ENCODE measurements at places on chromosomes 11 and 22. TPM values are rescaled to one million over a fixed set of nuclear protein-coding genes. Genes with fewer than 3 reads are reported as not detected.

DNA sequence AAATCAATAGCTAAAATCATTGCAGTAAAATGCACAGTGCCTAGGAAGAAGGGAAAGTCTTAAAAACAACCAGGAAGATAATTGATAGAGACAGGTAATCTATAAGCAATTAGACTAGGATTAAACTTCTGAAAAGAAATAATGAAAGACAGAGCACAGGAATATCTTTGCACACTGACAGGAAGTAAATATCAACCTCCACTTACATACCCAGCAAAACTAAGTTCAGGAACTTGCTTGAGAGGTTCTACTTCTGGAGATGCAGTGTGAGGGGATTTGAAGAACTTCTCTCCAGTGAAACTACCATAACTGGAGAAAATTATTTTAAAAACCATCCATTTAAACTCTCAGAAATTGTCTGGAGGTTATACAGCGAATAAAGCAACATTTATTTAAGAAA is 104.1 kb downstream of the EHF start:
- DNase-seq: no peak

DNA sequence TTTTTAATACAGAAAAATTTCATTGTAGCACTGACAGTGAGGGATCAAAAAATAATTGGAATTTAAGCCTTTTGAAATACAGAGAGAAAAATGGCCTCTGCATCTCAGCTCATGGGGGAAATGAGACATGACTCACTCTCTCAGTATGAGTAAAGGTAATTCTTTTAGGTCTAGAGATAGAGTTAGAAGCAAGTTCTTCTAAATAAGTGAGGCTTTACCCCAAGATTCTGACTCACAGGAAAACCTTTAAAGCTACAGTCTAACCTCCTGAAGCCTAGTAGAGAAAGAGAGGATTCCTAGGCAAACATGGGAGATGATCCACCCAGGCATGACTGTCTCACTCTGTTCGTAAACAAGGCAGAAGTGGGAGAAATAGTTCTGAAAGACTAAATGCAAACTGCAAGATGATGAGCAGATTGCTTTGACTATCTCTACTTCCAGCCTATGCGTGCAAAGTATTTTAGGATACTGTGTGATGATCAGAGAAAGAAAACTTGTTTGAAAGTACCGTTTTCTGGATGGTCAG is 1003.3 kb upstream of the CCDC90B start:
- no peak for DNase-seq

DNA sequence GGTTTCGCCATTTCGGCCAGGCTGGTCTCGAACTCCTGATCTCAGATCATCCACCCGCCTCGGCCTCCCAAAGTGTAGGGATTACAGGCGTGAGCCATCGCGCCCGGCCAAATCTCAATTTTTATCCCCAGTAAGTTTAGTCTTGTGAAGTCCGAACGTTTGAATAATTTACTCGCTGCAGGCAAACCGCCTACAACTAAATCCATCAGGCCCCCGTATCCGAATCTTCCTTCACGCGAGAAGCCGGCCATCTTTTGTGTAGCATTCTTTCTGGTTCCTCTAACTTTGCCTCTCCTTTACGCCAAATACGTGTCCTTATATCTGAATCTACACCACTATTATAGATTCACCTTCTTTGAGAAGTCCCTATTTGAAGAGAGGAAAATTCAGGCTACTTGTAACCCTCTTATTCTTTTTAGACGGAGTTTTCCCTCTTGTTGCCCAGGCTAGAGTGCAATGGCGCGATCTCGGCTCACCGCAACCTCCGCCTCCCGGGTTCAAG is 581 bp upstream of the EIF3L start:
- DNase-seq: no peak

- DNase-seq: peak; percentile 76
Measured at GRCh38 chr11:114308689-114309089, 12.5 kb downstream of the NNMT start.

- DNase-seq: peak; percentile 55
Measured at GRCh38 chr11:133895061-133895479, 49.8 kb upstream of the SPATA19 start.

DNA sequence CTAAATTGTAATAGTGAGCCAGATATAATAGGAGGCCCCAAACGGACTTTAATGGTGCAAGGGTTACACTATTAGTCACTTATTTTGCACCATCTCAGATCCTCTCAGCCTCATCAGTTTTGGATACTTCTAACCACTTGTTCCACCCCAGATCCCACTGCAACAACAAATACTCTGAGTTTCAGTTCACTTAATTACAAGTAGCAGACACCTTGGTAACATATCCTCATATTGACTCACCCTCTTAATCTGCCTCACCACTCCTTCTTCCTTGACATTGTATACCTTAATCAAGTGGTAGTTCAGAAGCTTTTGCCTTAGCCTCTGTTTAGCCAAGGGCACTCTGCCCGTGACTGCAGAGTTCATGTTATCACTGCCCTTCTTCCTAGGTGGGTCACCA is 256.1 kb upstream of the UBASH3B start:
- DNase-seq: no peak

DNA sequence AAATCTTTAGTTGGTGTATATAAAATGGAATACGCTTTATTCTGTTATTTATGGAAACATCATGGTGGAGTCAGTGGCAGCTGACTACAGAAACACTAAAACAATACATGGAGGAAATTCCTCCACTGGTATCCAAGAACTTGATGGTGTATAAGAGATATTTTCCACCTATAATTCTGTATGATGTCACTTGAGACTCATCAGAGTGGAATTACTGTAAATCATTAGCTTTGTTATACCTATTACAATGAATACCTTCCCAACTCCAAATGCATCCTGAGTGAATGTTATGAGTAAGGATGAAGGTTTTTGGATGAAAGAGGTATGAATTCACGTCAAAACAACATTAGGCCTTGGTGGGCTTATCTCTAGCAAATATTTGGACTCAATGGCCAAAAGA is 258.5 kb upstream of the SORL1-AS1 start:
- DNase-seq: no peak

- no peak for DNase-seq
Measured at GRCh38 chr11:36398231-36398953, 102.3 kb downstream of the PRR5L start.

GRCh38 chr11:120900643-120901042 is 123.3 kb upstream of the TBCEL start:
- DNase-seq: no peak

DNA sequence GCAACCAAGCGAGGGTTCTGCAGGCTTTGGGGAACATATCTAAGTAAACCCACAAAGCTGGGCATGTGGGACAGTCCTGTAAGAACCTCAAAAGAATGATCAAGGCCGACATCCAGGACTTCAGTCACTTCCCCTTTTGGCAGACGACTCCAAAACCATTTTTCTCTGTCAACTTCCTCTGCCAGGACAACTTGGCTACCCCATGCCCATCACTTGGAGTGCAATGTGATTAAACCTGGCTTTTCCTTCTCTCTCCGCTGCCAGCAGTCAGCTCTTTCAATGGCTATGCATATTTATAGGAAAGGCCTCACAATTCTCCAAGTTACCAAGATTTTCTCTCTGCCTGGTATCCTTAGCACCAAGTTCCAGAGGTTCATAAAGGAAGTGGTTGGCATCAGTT is 78.9 kb downstream of the C11orf58 start:
- DNase-seq: no peak

- no peak for DNase-seq
Measured at GRCh38 chr11:37497326-37497725, 899.3 kb upstream of the RAG2 start.

- DNase-seq: no peak
Measured at GRCh38 chr11:42625757-42626665, 685.8 kb upstream of the API5 start.

DNA sequence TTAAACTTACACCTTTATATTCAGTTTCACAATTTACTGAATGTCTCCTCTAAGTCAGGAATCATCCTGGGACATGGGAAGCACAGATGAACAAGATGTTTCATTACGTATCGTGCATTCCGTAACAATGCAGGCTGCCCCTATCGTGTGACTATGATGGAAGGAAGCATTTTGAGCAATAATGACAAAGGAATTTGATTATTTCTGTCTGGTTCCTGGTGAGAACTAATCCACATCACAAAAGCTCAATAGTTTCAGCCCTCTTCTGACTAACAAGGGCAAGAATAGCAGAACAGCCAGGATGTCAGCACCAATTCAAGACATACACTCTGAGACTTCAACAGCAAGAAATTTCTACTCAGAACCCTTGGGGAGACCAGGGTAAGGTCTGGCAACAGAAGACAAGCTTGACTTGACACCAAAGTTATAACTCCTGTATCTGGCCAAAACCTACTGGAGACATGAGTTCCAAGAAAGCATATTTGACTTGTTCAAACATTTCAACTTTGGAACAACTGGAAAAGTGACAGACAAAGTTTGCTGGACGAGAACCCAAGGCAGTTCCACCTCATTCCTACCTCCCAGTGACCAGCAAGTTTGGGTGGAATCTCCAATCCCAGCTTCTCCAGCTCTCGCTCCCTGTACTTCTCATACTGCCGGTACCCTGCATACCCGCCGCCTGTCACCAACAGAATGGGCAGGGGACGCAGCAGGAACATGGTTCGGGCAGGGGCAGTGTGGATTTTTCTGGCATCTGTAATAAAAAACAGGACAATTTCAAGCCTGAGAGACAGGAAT is 14.3 kb downstream of the PISD start:
- DNase-seq: no peak

DNA sequence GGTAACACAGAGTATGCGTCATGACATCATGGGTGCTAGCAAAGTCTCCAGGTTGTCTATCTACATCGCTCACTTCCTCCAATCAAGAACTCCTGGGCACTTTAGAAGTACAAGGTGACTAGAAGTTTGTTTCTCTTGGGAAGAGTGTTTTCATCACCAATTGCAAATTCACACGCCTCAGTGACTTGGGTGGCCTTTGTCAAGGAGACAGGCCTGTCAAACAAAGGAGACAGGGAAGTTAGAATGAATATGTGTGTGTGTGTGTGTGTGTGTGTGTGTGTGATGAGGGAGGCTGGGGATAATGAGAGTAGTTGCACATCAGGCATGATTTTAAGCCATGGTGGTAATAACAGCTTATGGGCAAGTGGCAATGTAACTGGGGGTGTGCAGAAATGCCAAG is 953.2 kb downstream of the OPCML start:
- DNase-seq: no peak

DNA sequence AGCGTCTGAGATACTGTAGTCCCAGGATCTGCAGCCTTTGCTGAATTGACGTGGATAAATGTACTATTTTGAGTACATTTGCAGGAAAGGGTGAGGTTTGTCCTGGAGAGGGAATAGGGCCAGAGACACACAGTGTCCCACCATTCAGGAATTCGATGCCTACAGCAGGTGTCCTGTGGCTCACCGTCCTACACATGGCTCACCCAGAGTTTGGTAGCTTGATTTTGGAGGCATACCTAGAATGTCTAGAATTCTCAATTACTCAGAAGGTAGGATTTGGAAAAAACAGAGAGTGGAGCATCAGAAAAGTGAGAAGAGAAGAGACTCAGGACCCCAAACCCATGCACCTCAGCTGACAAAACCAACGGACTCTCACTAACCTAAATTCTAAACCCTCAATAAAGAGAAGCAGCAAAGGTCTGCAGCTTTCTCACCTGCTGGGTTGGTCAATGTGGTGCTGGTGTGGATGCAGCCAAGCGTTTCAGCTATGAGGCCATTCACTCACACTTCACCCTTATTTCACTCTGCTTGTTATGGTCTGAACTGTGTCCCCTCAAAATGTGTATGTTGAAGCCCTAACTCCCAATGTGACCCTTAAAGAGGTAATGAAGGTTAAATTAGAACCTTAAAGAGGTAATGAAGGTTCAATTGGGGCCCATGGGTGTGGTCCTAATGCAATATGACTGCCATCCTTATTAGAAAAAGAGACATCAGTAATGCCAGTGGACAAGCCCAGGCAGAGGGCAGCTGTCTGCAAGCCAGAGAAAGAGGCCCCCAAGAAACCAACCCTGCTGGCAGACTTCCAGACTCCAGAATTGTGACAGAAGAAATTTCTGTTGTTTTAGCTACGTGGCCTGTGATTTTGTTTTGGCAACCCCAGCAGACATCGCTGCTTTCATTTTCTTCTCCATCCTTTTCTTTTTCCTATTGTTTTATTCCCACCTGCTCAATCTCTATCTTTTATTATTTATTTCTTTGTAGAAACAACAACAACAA is 187.8 kb downstream of the SNX19 start:
- no peak for DNase-seq

DNA sequence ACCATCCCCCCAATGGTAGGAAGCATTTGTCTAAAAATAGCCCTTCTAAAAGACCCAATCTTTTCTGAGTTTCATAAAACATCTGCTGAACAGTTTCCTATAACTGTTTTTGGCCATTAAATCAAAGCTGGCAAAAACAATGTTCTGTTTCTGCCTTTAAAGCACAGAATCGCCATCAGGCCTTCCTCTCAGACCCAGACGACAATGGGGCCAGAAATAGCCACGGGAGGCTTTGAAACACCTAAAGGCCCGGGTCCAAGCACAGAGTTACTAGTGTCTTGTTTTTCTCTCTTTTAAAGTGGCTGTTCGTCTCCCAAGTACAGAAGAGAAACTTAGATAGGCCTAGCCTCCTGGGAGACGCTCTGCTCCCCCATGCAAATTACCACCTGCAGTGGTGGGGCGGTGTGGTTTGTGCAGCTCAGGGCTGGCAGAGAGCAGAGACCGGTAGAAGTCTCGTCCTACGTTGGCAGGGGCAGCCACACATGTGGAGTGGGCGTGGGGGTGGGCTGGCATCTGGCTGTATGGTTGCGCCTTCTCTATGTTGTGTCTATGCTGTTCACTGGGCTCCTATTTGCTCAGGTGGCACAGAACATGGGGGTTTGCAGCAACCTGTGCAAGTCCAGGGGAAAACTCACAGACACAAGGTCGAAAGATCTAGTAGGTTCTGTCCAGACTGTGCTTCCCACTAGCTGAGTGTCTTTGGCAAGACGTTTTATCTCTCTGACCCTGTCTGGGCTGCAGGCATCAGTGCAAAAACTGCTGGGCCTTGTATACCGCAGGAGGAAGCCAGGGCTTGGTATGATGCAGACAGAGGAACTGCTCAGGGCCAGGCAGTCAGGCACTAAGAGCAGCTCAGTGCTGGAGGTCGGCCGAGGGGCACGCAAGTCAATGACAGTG is 23.6 kb upstream of the ETS1 start:
- DNase-seq: no peak

- DNase-seq: no peak
Measured at GRCh38 chr11:1297576-1298473, 11.6 kb downstream of the TOLLIP start.

GRCh38 chr22:37502342-37503182 is 16.4 kb upstream of the MFNG start:
- DNase-seq: no peak

GRCh38 chr11:78535027-78535426 is 39.6 kb downstream of the NARS2 start:
- DNase-seq: no peak

EIF1AD gene
- 17.6 TPM for total RNA-seq

BIRC3 gene
- total RNA-seq: 3.6 TPM

MMP8 gene
- 0.41 TPM for total RNA-seq

CD3G gene
- total RNA-seq: 0.24 TPM

CST6 gene
- total RNA-seq: 2.6 TPM

OMP gene
- not detected for total RNA-seq

CYP2R1 gene
- 7.6 TPM for total RNA-seq

PRDM11 gene
- 27.6 TPM for total RNA-seq
